NCI-H1092 (cell line): ENCODE measurements at places on chromosomes 11 and 22.

DNA sequence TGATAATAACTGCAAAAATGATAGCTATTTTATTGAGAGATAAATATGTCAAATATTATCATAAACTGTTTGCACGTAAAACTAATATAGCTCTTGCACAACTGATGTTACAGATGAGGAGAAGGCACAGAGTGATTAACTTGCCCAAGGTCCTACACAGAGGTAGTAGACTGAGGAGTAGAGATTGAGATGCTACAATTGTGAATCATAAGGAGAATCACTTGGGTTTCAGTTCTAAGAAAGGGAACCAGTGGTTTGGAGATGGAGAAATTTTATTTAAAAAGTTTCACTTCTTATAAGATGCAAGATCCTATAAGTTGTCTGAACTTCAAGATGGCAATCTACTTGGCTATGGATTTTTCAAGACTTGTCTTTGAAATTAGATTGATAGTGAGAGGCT is 224.8 kb upstream of the RAG2 start:
- DNase-seq: no peak

GRCh38 chr22:30208631-30209603 is 37.6 kb downstream of the LIF start:
- no peak for DNase-seq

DNA sequence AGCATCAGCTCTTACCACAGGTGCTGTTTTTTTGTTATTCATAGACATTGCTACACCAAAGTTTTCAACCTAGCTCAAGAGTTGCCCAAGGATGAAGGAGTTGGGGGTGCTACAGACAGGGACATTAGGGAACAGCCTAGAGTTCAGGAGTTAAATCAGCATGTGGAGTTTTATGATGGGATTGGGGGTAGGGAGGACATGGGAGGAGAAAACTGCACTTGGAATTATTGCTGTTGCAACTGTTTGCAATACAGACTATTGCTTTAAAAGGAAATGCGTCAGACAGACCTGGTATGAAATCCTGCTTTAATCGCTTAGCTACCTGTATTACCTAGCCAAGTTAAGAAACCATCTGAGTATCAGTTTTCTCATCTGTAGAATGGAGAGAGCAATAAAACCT is 6.3 kb downstream of the TMA7B start:
- no peak for DNase-seq

DNA sequence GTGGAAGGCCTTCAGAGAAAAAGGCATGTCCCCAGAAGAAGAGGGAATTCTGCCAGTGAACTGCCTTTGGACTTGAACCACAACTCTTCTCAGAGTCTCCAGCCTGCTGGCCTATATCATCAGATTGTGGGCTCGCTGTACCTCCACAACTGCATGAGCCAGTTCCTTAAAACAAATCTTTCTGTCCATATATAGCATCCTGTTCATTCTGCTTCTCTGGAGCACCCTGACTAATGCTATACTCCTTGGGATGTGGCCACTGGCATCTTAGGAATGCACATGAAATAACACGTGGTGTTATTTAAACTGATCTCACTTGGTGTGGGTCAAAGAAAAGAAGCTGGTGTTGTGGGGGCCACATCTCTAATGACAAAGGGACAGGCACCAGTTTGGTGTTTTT is 58.3 kb upstream of the VSTM5 start:
- no peak for DNase-seq

DNA sequence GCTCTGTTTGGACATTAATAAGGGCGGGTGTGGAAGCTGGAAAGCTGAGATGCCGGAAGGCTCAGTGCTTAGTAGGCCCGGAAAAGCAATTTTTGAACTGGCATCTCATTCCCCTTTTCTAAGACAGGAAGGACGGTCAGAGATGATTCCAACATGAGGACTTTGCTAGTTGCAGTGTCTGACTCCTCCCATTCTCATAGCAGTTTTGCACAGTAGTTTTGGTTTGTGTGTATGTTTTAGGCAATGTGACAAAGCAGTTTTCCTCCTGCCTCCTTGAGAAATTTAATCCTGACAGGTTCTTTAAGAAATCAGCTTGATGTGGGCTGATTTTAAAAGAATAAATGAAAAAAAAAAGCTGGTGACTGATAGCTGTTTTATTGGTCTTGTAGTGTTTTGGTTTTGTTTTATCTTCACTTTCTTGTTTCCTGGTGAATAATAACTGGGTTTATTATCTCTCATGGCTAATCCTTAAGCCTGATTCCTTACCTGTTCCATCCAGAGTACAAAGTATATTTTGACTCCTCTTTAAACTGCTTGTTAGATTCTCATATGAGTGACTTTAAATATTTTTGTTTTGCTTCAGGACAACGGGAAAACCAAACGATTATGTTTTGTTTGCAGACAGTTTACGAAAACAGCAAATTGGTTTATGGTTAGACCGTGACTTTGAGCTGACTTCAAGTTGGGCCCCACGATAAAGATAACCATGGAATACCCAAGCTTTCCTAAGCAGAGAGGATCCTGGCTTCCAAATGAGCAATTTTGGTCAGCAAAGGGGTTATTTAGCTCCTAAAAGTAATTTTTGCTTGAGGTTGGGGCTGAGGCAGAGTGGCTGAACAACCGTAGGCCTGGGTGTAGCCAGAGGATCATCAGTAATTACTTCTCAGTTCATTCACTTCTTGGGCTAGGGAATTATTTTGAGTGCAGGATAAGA is 3.4 kb downstream of the PTPRJ start:
- DNase-seq: no peak

GRCh38 chr11:25566298-25567200 is 765.4 kb upstream of the ANO3 start:
- no peak for DNase-seq

DNA sequence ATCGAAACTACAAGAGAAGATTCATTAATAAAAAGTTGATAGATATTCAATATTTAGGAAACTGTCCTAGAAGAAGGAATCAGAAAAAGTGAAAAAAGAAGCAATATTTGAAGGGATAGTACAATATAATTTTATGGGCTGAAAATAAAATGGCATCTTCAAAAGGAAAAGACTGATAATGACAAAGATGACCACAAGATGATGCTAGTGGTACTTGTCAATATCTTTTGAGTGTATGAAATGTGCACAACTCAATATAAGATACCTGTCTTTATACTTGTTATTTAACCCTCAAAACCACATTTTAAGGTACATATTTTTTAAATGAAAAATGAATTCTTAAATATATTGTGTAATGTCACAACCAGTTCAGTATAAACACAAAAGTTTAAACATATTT is 1059.6 kb upstream of the RAG2 start:
- no peak for DNase-seq

GRCh38 chr11:101916422-101916821 is at the start of gene ANGPTL5:
Gene ANGPTL5, minus strand, starts transcription at chr11:101916522. Its CDS starts 8,613 bp downstream, at chr11:101907909.
- no peak for DNase-seq

- DNase-seq: no peak
Measured at GRCh38 chr11:60711276-60711675, 11.9 kb downstream of the MS4A8 start.

DNA sequence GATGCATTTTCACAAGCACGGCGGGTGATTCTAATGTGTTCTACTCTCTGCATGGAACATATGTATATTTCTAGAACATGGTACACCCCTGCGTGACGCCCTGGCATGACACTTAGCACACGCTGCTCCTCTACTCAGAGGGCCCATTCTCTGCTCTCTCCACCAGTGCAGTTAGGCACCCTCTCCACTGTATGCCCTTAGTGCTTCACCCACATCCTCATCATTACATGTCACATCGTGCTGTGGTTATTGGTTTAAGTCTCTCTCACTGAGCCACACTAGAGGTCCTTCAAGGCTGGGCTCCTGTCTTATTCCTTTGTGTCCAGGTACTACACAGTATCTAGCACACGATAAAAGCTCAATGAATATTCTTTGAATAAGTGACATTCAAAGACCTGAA is 16.7 kb downstream of the TMPRSS13 start:
- no peak for DNase-seq

GRCh38 chr11:27551127-27551526 is 44.6 kb upstream of the LIN7C start:
- DNase-seq: no peak

DNA sequence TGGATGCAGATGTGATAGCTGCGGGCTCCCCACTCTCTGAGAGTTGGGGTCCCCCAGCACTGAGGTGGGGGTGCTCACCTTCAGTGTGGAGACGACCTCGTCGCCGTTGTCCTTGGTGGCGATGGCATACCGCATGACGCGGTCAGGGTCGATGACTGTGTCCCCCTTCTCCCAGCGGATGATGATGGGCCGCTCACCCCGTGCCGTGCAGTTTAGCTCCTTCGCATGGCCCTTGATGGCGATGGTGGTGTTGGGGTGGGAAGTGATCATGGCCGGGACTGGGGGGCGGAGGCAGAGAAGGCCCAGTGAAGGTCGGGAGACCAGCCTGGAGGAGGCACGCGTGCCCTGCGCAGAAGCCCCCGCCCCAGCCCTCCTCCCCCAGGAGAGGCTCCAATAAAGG is 154.2 kb downstream of the CEP164 start:
- no peak for DNase-seq

DNA sequence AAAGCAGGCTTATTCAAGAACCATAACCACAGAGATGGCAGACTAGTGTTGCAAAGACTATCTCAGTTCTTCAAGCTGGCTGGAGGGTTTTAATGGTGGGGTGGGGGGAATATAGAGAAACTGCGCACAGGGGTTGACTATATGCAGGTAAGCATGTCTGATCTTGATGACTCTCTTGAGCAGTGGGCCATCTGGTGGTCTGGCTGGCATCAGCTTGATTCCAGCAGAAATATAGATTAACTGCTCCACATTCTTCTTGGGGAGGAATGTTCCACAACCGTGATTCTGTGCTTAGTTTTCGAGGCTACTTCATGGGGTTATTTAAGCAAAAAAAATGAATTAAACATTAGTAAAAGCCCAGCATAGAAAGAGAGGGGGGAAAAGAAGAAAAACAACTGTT is 158.8 kb upstream of the PGR start:
- no peak for DNase-seq

- DNase-seq: no peak
Measured at GRCh38 chr22:27844656-27845591, 43.4 kb upstream of the MN1 start.

- no peak for DNase-seq
Measured at GRCh38 chr22:42380769-42381551, 51.2 kb downstream of the NFAM1 start.

GRCh38 chr22:48089601-48090331 is 1327.3 kb downstream of the TBC1D22A start:
- DNase-seq: no peak

GRCh38 chr11:83510530-83511460 is 224.6 kb upstream of the CCDC90B start:
- no peak for DNase-seq

GRCh38 chr22:42202048-42202447 is 68.4 kb downstream of the TCF20 start:
- DNase-seq: no peak

- DNase-seq: no peak
Measured at GRCh38 chr11:59943997-59944714, 5.9 kb downstream of the OOSP1 start.

DNA sequence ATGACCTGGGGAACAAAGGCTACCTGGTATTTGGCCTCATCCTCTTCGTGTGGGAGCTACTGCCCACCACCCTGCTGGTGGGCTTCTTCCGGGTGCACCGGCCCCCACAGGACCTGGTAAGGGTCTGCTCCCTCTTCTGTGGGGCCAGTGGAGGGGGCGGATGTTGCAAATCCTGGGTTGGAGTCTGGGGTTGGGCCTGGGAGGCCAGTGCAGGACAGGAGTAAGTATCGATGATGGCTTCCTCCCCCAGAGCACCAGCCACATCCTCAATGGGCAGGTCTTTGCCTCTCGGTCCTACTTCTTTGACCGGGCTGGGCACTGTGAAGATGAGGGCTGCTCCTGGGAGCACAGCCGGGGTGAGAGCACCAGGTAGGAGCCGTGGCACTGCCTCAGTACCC is 2.7 kb downstream of the GPR137 start:
- no peak for DNase-seq

DNA sequence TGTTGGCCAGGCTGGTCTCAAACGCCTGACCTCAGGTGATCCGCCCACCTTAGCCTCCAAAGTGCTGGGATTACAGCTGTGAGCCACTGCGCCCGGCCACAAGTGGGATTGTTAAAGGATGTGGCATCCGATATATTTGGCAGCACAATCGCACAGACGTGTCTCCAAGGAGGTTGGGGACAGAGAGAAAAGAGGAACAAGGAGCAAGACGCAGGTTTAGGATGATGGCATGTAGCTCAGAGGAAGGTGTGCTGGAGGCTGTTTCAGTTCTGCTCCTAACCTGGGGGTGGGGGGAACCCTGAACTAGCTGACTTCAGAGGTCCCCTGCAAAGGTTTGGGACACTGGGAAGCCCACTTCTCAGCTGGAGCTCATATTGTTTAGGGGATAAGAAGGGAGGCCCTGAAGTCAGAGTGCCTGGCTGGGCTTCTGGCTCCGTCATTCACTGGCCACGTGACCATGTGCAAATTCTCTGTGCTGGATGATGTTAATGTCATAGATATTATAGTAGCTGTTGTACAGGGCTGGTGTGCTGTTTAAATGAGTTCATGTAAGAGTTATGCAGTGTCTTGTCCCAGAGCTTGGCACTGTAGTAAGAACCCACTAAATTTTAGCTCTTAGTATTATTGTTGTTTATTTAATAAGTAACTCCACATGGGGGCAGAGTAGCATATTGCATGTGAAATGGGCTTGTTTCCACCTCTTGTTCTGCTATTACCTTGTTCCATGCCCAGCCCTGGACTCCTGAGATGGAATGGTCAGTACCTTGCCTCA is 129.7 kb downstream of the ST3GAL4 start:
- no peak for DNase-seq
